ENCODE measurements at places on chromosomes 1 and 21. TPM values are rescaled to one million over a fixed set of nuclear protein-coding genes. Genes with fewer than 3 reads are reported as not detected.

GRCh38 chr1:223022641-223023473 lies 120.2 kb downstream of the TLR5 start:
- peak; percentile 15 for DNase-seq

DNA sequence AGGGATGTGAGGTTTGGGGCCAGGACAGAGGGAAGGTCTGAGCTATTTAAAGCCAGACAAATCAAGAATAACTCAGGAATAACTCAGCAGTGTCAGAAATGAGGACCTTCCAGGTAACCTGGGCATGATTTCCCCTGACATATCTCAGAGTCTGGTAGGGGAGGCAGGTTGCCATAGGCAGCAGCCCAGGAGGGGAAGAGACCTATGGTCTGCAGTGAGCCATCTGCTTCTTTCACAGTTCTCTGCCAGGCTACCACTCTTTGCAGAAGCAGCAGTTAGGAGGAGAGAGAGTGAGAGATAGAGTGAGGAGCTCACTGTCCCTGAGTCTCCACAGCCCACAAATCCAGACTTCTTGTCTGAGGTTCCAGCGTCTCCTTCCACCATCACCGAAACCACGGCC lies 6.3 kb upstream of the VSIG8 start:
- DNase-seq = no peak

SEMA6C gene
- total RNA-seq = 0.40 TPM

DNA sequence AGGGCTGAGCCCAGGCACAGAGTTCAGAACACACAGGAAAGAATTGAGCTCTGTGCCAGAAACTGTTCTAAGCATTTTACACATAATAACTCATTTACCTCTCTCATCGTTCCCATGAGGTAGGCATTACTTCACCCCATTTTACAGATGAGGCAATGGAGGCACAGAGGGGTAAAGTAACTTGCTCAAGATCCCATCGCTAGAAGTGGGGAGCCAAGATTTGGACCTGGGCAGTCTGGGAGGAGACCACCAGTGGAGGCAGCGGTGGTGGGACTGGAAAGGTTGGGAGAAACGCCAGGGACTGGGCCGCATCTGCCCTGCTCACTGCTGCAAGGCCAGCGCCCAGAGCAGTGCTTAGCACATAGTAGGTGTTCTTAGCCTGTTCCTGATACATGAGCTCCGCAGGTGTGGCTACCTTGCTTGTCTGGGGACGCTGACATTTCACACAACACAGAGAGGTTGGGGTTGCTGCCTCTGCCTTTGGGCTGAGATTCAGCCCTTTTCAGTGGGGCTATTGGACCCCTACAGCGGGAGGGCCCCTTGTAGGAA lies 27.8 kb upstream of the EPS8L3 start:
- DNase-seq = no peak

COL9A2 gene
- total RNA-seq = 2.5 TPM
